ENCODE measurements at places on chromosomes 2 and 18.

DNA sequence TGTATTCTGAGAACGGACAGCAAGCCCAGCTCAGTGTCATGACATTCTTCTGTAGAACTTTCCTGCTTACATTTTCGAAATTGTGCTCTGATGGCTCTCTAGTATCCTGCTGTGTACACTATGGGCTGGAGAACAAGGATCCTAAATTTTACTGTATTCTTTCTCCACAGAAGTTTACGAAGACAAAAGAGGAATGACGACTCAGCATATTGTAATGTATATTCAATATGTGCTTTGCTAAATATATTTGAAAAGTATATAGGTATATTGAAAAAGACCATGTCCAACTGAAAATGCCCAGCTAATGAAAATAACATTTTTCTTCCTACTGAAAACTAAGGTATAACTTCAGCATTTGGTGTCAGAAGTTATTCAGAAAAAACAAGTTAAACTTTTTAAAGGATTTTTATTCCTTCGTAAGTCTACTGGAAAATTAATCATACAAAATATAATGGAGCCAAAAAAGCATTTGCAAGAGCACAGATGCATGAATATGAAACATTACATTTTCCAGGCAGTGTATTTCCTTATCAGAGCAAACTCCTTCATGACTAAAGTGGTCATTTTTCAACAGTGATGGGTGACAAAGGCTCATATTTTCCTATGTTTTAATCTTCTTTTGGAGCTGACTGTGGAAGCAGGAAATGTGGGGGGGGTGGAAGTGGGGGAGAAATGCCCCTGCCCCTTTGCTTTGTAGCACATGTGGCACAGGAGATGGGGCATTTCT is 143.8 kb upstream of the THUMPD2 start:
- no peak for DNase-seq

DNA sequence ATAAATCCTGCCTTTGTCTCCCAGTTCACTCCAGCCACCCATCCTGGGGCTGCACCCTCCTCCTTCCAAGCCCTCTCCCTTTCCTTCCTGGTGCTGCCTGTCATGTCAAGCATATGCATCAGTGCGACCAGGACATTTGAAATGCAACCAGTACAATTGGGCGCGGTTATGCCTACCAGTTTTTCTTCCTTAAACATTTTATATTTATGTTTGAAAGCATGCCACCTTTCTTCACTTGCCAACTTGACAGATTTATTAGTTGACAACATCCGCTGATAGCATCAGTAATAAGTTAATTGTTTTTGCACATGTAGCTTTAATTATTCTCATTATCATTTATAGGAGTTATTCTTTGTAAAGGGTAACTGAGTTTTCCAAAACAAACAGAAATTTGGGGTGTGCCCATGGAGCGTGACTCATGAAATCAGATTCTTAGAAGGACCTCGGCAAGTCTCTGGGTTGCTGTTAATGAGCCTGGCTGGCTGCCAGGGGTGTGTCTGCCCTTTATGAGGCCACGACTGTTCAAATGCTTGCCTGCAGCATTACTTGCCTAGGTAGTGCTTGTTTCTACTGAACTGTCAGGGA is 32.8 kb upstream of the IL1B start:
- DNase-seq, result no peak

DNA sequence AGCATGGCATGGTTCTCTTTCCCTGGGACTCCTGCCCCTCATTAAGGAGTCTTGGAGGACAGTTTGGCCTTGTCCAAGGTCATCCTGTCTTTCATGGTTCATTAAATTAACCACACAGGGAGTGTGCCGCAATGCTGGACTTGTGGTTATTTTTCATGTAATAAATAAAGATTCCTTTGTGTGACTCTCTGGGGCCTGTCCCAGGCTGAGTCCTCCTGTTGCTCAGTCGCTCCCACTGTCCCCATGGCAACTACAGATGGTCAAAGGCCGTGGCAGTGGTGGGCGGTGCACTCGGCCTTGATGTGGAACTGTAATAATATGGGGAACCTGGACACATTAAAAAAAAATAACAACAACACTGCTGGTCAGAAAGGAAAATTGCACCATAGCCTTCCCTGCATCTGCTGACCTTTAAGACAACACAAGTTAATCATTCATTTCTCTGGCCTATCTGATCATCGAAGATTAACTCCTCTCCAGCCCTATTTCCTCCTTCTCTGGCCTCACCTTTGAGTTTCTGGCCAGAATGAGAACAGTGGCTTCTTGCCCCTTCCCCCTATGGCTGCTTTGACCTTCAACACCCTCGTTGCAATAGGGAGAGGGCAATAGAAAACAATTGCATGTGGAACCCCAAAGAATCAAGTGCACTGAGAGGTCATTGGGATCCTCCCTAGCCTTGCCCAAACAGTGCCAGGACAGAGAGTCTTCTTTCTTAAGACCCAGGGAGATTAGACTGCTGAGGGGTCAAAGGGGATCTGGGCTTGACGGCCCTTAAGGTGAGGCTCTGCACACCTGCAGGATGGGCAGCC is 44.7 kb downstream of the PSD4 start:
- DNase-seq, result no peak

DNA sequence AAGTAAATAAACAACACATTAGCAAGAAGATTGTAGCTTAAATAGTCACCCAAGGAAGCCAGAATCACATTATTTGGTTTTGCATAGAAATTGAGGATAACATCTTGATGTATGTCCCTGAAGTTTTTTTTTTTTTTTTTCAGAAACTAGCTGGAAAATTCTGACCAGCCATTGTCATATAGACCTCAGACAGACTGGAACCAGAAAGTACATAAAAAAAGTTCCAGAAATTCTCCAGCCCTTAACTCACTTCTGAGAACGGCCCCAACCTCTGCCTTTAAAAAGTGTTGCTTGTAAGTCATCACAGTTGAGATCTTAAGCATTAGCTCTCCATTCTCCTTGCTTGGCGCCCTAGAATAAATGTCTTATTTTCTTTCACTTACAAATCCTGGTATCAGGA is 350.5 kb downstream of the CCDC85A start:
- no peak for DNase-seq

DNA sequence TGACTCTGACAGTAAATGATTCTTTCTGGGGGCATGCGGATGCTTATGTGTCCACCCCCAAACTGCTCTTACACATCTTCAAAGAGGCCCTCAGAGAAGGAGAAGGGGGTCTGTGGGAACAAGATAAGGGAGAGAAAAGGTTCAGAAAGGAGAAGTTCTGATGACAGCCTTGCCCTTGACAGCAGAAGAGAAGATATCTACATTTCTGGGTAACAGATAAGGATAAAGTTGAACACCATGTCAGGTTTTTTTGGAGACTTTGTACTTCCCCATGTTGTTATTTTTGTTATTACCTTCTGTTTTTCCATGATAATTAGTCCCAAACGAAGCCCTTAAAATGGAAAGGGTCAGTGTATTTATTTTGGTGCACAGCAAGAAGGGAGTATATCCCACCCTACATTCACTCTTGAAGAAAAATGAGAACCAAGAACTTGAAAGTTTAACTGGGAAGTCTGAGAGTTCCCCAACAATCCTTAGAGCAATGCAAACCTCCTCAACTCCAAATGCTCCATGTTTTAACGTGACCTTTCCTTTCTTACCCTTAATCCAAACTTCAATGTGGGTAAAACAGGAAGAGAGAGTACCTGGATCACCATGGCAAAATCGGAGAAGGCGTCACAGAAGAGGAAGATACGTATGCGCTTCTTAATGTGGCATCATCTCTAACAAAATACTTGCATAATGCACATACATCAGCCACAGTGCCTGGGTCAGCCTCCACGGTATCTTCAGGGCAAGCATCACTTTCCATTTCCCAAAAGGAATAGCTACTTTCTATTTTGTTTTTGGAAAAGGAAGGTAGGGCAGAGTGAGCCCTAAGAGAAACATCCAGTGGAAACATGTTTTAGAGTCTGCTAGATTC is 264.6 kb upstream of the STON1 start:
- no peak for DNase-seq

DNA sequence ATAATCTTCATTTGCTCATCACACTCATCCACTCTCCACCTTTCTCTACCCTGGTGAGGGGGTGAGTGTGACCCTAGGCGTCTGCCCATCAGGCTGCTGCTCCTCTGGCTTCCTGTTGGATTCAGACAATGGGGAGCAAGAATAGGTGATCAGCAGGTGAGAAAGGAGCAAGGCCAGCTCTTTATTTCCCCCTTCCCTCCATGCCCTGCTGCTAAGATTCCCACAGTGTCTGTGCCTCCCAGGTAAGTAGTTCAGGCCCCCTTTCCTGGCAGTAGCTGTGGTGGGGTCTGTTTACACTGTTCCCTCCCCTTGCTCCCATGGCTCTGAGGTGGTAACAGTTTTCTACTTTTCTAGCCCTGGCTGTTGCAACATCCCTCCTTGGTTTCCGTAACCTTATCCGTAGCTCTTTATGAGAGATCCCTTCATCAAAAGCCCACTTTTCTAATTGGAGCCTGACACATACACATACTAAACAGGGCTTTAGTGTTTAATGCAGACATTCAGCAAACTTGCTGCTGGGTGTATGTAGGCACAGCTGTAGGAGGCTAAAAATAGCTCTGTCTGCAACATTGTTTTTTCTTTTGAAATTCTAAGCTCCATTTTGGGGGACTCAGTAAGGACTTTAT is 27.5 kb downstream of the MAP2 start:
- DNase-seq, result no peak

- DNase-seq, result no peak
These were observed 17.0 kb upstream of the LINC00305 start for GRCh38 chr18:64165906-64166305.

GRCh38 chr2:46988230-46988629 is 72.6 kb upstream of the MCFD2 start:
- DNase-seq, result no peak

- DNase-seq, result no peak
These were observed 11.3 kb downstream of the TMEM247 start for GRCh38 chr2:46490521-46491141.

- no peak for DNase-seq
These were observed 49.2 kb downstream of the BCL2L11 start for GRCh38 chr2:111169924-111170323.
